Transverse colon (tissue), 4 donors: ENCODE measurements at places on chromosomes 3 and 15.

DNA sequence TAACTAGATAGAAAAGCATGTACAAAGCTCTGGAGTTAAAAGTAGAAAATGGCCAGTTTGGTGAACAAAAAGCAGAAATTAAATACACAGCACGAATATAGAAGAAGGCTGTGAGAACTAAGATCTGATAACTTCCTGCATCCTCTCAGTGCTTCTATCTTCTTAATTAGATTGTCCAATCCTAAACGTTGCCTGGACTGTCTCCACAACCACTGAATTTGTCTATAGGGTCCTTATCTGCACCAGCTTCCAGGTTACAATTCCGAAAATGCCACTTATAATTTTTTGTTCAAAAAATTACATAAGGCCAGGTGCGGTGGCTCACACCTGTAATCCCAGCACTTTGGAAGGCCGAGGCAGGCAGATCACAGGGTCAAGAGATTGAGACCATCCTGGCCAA, 626.3 kb downstream of the TBL1XR1 start:
- H3K36me3 ChIP-seq, result no peaks in the 10 kb centered on the region
- no peak overlapping the region for H3K4me3 ChIP-seq
- H3K27ac ChIP-seq, result no peak overlapping the region
- H3K4me1 ChIP-seq, result no peaks in the 10 kb centered on the region
- H3K27me3 ChIP-seq, result no peaks in the 10 kb centered on the region

DNA sequence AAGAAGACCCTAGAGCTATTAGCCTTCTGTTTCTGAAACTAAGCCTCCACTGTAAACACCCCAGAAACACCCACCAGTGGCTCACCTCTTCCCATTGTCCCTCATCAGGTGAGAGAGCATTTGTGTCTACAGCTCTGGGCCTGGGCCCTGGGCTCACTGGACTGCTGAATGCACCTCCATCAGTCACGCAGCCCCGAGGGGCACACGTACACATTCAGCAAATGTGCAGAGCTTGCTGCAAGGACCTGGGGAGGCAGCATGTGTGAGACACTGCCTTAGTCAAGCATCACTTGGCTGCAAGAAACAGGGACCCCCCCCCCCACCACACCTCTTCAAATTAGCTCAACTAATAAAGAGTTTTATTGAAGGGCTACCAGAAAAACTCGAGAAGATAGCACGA, 29.0 kb downstream of the MRPL46 start:
- H3K27ac ChIP-seq, result no peak overlapping the region
- DNase-seq, result no peak
- no peaks in the 10 kb centered on the region for H3K4me1 ChIP-seq
- no peak overlapping the region for H3K4me3 ChIP-seq
- H3K36me3 ChIP-seq, result no peaks in the 10 kb centered on the region
- no peaks in the 10 kb centered on the region for H3K27me3 ChIP-seq

- H3K36me3 ChIP-seq, result no peaks in the 10 kb centered on the region
- no peak overlapping the region for H3K27ac ChIP-seq
- no peak for DNase-seq
- peaks cover 8% of the 10 kb centered on the region for H3K4me1 ChIP-seq
Observed at GRCh38 chr3:16455001-16455400, 58.5 kb downstream of the RFTN1 start.

GRCh38 chr3:123759311-123759710, 124.8 kb downstream of the MYLK start:
- H3K27ac ChIP-seq, result no peak overlapping the region
- no peaks in the 10 kb centered on the region for H3K4me1 ChIP-seq
- no peaks in the 10 kb centered on the region for H3K27me3 ChIP-seq
- H3K4me3 ChIP-seq, result no peak overlapping the region
- H3K36me3 ChIP-seq, result no peaks in the 10 kb centered on the region

GRCh38 chr3:125107363-125107762, 51.6 kb upstream of the HEG1 start:
- H3K27ac ChIP-seq, result no peak overlapping the region
- H3K4me1 ChIP-seq, result no peaks in the 10 kb centered on the region
- no peak for DNase-seq

DNA sequence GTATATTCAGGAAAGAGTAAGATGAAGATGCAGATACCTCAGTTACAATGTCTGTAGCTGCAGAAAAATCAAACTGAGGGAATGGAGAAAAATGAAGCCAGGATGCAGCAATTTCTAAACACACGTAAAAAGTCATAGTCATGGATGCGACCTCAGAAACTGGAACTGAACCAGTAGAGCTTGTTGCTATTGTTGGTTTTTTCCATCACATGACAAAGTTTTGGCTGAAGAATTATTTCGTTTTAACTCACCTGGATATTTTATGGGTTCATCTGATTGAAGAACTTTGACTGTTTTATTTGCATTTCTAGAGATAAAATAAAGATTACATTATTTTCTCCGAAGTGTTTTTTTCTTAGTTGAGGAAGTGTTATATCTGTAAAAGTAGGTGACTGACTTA, 591.2 kb downstream of the ZBBX start:
- H3K36me3 ChIP-seq, result no peaks in the 10 kb centered on the region
- no peak overlapping the region for H3K4me3 ChIP-seq
